ENCODE measurements at places on chromosomes 1 and 21.

GRCh38 chr1:47830641-47831333 is 166.4 kb downstream of the TRABD2B start:
- no peak for DNase-seq

- no peak for DNase-seq
Observed at GRCh38 chr1:163747855-163748254, 426.1 kb downstream of the NUF2 start.

DNA sequence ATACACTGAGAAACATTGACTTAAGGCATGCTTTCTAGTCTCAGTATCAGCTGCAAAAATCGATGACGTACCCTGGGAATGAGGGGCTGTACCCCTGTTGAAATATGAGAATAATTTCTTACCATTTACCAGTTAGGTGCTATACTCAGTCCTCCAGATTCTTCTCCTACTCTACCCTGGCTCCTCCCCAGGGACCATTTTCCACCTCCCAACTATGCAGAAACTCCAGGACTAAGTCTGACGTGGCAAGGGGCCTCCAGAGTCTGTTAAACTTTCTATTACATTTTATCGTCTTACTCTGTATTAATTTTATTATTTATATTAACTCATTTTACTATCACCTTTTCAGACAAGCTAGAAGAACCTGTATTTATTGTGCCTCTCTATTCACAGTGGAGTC is 124.3 kb downstream of the CYYR1 start:
- no peak for DNase-seq

- peak; percentile 21 for DNase-seq
Observed at GRCh38 chr1:199279872-199280645, 641.2 kb downstream of the PTPRC start.

- peak; percentile 77 for DNase-seq
Observed at GRCh38 chr1:183989078-183989577, 48.4 kb downstream of the COLGALT2 start.

DNA sequence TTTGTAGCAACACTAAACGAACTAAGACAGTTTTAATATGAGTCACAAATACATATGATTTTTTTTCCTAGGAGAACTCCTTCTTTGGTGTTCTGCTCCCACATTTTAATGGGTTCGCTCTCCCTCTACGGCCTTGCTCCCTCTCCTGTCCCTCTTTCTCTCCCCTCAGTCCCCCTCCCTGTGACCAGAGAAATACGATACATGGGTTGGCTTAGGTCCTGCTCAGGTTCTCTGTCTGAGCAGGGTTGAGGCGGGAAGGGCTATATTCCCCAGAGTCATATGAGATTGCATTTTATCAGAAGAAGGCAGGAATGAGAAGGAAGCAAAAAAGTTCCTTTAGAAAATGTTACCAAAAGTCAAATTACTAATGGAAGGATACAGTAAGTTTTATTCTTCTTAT is 44.6 kb downstream of the UBE2U start:
- DNase-seq = no peak

DNA sequence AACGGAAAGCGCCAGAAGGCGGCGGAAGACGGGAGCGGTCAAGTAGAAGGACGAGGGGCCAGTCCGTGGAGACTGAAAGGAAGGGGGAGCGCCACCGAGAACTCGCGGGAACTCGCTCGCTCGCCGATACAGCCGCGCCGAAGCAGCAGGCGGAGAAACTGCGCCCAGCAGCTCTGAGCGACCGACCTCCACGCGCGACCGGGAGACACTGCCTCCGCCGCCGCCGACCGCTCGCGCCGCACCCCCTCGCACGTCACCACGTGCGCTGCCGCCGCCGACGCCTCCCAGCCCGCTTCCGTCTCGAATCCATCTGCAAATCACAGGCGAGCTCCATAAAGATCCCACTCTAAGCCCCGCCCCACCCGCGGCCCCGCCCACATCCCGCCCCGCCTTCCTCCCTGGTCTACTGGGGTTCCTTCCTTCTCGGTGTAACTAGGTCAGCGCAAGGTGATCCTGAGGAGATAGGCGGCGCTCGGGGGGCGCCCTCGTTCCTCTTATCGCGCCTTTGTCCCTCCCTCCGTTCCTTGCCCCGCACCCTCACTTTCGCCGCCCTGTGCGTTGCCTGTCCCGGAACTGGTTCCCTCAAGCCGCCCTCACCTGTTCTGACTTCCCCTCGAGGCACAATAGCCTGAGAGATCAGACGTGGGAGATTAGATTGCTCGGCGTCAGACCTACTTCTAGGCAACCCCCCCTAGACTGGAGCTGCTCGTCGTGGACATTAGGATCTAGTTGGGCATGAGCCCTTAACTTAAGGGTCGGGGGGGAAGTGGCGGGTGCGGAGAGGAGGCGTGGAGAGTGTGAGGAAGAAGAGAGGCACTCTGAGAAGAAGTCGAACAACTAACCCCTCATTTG is at the start of gene IVNS1ABP:
IVNS1ABP (minus strand) TSS at position 210 of the 852 bp plus-strand sequence. CDS start 7,750 bp downstream, outside the sequence.
- DNase-seq = peak; percentile 93

- DNase-seq = no peak
Observed at GRCh38 chr1:90558754-90559378, 158.2 kb downstream of the BARHL2 start.

GRCh38 chr1:28830814-28831213 is 18.8 kb downstream of the OPRD1 start:
- DNase-seq = no peak

GRCh38 chr1:156128654-156129597 is 14.4 kb downstream of the LMNA start:
- peak; percentile 80 for DNase-seq

All from choroid plexus epithelial cell (primary cell).